ENCODE measurements at places on chromosomes 12 and 14.

DNA sequence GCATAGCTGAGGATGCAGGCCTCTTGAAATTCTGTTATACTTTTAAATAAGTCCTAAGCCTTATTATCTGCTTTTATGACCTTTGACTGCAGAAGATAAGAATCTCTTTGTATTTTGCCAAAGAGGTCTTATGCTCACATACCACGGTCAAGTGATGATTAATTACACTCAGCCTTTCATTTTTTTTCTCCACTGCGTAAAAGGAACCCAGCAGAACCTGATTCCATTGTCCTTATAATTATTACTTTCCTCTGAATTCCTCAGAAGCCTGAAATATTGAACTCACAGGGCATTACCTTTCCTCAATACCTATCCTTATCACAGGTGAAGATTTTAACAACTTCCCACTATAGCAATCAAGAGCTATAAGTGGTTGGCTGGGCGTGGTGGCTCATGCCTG is 498.7 kb upstream of the RPL10L start:
- no peak for DNase-seq

GRCh38 chr14:78484028-78484427 is 313.9 kb downstream of the NRXN3 start:
- no peak for DNase-seq

GRCh38 chr12:51753980-51754675 is 94.4 kb downstream of the FIGNL2 start:
- no peak for DNase-seq

GRCh38 chr14:23723911-23724310 is 87.7 kb downstream of the DHRS2 start:
- DNase-seq: no peak

- no peak for DNase-seq
Measured at GRCh38 chr12:53751336-53752191, at the start of gene CISTR. TSS of gene CISTR (minus strand) at chr12:53751979.

DNA sequence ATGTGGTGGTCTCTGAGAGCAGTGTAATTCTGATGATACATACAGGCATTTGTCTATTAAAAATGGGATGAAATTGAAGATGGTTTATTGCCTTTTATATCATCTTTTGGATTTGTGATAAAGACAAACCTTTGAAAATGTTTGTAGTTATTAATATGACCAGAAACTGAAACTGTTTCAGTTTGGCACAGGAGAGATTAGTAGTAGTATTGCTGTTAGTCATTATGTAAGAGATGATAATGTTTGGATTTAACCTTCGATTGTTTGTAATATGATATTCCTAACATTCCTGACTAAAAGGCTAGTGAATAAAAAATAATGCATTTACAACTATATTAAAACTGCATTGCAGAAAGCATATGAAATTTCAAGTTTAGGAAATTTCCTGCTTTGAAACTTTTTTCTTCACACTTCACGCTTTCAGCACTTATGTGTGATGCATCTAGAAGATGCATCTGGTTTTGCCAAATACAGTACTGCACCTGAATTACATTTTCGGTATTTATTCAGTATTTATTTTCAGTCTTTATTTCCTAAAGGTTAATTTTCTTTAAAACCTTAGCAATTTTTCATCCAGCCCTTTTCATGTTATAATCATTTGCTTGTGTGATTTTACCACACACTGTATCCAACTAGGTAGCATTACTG is 25.5 kb downstream of the ADIPOR2 start:
- no peak for DNase-seq

- no peak for DNase-seq
Measured at GRCh38 chr12:87768501-87769287, 260.5 kb downstream of the C12orf50 start.

DNA sequence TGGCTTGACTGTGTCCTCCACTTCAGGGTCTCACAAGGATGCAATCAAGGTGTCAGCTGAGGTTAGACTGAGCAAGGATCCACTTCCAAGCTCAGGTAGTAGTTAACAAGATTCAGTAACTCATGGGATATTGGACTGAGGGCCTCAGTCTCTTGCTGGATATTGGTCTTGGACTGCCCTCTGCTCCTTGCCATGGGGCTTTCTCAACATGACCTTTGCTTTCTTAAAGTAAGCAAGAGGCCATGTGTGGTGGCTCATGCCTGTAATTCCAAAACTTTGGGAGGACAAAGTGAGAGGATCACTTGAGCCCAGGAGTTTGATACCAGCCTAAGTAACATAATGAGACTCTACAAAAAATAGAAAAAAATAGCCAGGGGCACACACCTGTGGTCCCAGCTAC is 231.3 kb upstream of the AMIGO2 start:
- no peak for DNase-seq

GRCh38 chr12:41122894-41123293 is 65.2 kb upstream of the PDZRN4 start:
- DNase-seq: no peak

GRCh38 chr12:22254478-22254877 is 80.0 kb downstream of the ST8SIA1 start:
- no peak for DNase-seq

DNA sequence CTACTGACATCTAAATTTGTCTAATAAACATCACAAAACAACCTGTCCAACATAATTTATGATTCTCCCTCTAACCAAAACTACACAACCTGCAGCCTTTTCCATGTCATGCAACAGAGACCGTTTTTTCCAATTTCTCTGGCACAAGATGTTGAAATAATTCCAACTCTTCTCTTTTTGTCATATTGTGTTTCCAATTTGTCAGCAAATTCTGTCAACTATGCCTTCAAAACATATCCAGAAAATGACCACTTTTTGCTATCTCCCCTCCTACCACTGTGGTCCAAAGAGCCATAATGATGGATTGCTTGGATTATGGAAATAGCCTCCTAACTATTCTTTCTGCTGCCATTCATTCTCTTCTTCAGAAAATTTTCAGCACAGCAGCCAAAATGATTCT is 31.3 kb upstream of the SSTR1 start:
- no peak for DNase-seq

DNA sequence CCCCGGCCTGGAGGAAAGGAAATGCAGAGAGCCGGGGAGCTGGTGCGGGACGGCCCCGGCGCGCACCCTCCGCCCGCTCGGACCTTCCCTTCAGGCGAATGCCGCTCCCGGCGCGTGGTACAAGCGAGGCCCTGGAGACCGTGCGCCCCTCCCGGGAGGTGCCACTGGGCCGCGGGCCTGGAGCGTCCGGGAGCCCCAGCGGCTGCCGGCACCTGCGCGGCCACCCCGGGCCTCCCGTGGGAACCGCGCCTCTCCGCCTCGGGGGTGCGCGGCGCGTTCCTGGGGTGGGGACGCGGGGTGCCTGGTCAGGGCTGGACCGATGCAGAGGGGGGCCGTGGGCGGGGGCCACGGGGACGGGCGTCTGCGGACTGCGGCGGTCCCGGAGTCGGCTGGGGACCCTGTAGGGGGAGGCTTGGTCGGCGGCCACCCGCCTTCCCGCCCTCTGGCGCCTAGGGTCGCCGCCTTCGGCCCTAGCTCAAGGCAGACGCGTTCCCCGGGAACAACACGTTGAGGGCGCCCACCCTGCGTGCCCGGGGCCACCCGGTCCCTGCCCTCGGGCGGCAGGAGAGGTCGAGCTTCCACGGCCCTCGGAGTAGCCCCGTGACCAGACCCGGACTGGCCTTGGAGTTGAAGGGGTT is 599 bp downstream of the PAPLN start:
- no peak for DNase-seq

DNA sequence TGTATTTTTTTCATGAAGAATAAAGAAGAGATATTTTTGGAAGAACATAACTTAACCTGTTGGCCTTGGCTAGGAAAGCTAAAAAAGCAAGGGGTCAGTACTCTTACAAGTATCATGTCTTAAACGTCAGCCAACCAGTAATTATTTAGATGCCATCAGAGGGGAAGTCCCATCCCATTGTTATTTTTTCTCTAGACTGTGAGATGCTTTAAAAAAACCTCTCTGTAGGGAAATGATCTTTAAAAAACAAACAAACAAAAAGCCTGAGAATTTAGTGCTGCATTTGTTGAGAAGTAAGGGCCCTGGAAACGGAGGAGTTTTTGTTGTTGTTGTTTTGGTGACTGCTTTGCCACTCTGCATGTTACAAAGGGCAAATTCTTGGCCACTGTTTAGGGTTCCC is 474.0 kb downstream of the ZFP36L1 start:
- no peak for DNase-seq

- DNase-seq: no peak
Measured at GRCh38 chr14:21768116-21768874, 94.7 kb upstream of the OR4E1 start.

DNA sequence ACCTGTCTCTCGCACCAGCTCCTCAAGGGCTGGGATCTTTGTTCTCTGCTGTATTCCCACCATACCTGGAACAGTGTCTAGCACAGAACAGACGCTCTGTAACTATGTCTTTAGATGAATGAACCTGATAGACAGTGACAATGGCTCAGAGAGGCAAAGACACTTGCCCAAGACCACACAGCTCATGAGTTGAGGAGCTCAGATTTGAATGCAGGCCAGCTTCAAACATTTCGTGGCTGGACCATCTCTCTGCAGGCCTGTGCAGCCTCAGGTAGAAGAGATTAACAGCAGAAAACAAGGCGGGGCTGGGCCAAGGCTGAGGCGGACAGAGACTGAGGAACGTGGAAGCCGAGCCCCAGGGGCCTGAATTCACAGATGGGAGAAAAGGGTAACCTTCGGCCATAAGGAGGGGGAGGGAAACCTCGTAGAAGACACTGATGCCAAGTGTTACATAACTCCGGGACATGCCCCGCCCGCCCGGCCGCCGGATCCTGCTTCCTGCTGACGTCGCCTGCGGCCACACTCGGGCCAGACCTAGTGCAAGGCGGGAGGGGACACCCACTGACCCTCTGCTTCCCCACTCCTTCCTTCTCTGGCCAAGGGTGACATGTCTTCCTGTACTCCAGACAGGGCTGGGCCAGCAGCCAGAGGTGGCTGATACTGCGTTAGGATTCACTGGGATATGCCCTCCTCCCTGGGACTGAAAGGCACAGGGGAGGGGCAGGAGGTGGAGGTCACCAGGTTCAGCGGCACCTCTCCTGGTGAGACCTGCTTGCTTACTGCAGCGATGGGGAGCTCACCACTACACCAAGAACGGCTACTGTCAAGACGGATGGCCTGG is 86.8 kb downstream of the RFLNA start:
- DNase-seq: no peak
